ENCODE measurements at places on chromosomes 6 and 20.

- no peak for DNase-seq
Measured at GRCh38 chr20:38242848-38243708, 17.5 kb downstream of the KIAA1755 start.

DNA sequence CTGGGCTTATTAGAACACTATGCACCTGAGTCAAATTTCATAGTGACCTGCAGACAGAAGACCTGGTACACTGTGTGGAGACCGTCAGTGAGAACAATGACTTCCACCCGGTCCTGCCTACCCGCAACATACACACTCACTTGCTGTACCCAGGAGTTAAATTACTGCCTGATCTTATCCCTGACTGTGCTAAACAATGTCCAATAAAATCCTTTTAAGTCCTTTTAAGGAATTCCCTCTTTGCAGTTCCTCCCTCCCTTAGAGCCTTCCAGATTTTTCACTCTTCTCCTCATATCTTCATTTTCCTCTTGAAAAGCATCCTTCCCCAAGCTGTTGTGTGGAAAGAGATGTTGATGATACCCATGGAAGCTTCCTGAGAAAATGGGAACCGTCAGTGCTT is 3.4 kb upstream of the KCNG1 start:
- no peak for DNase-seq

- DNase-seq, result no peak
Measured at GRCh38 chr20:56202493-56203077, 45.9 kb upstream of the MC3R start.

DNA sequence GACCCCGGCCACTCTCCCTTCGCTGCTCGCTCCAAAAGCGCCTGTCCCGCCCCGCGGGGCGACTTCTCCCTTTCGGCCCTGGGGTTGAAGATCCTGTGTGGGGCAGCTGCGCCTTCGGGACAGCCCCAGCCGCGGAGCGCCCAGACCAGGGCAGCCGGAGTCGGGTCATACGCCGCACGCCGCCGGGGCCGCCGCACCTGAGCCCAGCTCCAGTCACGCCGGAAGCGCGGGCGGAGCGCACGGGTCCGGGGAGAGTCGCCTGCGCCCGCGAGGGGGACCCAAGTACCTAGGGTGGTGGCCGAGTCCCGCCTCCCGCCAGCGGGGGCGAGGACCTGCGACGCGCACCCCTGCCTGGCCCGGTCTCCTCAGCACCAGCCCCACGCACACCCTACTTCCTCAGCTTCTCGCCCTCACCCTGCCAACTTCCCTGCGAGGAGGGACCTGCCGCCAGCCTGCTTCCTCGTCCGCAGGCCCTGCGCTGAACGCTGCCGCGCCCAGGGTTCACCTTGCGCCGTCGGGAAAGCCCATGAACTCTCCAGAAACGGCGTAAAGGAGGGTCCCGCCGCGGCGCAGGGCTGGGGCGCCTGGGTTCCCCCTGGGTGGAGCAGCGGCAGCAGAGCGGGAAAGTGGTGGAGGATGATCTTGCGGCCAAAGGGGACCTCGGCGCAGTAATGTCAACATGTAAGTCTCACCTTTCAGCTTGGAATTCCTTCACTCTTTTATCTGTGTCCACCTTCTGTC is at the start of gene ADGRG6:
TSS of gene ADGRG6 (plus strand) at position 357 of the 741 bp plus-strand sequence. CDS start at position 680, 323 bp downstream.
- no peak for DNase-seq

GRCh38 chr6:106187424-106187982 is 101.4 kb downstream of the PRDM1 start:
- DNase-seq, result no peak

GRCh38 chr6:33950891-33951889 is 147.4 kb upstream of the MLN start:
- no peak for DNase-seq

DNA sequence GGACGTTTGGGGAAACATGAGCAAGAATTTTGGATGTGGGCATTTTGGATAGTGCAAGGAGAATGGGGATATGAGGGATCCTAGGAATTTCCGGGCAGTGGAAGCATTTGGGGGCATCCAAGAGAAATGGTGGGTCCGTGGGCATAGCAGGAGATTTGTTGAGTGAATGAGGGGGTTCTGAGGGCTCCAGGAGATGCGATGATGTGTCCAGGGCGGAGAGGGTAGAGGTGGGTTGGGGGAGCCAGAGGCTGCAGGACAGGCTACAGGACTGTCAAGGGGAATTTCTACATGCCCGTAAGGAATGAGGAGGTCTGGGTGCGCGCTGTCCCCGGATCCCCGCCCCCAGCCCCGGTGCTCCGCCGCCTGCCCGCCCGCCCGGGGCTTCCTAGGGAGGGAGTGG is 364 bp downstream of the FRS3 start:
- no peak for DNase-seq

DNA sequence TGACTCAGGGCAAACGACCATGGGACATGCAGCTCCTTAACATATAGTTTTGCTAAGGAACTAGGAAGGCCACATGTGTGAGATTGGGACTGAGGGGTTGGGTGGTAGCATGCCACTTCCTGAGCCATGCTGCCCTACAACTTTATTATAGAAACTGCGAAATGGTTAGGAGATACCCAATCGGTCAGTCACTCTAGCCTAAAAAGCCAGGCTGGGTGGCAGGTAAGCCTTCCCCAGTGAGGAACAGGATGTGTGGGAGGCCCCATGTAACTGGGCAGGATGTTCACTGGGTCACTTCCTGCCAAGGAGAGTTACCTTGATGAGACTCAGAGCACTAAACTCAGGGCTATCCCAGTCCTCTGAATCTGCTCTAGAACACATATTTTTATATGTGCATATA is 123.5 kb downstream of the MAP3K7 start:
- DNase-seq, result no peak

- no peak for DNase-seq
Measured at GRCh38 chr6:145863988-145864616, 49.5 kb upstream of the FBXO30 start.

- DNase-seq, result no peak
Measured at GRCh38 chr20:34495916-34496315, 20.3 kb upstream of the DYNLRB1 start.

- DNase-seq, result no peak
Measured at GRCh38 chr6:128446497-128446896, 73.9 kb downstream of the PTPRK start.

DNA sequence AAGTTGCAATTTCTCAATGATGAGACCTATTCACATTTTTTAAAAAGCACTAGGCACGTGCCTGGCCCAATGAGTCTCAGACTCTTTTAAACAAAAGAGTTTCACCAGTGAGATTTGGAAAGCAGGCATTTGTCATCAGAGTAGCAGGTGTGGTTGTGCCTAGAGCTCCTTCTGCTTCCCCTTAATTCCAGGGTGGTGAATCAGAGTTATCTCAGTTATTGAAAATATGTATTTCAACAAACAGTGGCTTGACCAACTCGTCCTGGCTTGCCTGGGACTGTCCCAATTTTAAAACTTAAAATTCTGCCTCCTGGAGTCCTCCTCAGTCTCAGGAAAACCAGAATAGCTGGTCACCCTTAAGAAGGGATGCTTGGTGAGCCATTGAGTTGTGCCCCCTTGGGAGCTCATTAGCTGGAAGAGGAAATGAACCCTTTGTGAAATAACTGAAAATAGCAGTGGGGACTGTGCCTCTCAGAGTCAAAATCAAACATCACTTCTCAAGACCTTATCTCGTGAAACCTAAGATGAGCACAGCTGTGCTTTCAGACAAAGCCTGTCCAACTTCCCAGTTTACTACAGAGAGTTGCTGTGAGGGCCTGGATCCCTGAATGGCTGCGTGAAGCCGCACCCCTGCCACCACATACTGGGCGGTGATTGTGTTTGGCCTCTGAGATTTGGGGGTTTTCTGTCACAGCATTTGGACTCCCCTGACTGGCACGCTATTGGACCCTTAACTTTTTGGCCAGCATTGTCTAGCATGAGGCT is 116.3 kb downstream of the ANKRD60 start:
- DNase-seq, result no peak

DNA sequence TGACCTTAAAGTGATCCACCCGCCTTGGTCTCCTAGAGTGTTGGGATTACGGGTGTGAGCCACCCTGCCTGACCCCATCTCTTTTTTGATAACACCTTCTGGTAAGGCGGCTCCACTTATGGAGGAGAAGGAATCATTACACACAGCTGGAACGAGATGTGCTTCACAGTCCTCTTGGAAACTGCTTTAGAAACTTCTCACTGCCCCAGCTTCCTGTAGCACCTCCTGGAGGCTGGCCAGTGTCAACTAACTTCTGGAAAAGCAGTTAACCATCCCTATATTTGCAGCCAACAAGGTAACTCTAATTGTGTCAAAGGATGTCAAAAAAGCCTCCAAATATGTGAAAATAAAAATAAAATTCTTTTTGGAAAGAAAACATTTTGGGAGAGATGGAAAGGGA is 48.8 kb upstream of the BCLAF1 start:
- no peak for DNase-seq

DNA sequence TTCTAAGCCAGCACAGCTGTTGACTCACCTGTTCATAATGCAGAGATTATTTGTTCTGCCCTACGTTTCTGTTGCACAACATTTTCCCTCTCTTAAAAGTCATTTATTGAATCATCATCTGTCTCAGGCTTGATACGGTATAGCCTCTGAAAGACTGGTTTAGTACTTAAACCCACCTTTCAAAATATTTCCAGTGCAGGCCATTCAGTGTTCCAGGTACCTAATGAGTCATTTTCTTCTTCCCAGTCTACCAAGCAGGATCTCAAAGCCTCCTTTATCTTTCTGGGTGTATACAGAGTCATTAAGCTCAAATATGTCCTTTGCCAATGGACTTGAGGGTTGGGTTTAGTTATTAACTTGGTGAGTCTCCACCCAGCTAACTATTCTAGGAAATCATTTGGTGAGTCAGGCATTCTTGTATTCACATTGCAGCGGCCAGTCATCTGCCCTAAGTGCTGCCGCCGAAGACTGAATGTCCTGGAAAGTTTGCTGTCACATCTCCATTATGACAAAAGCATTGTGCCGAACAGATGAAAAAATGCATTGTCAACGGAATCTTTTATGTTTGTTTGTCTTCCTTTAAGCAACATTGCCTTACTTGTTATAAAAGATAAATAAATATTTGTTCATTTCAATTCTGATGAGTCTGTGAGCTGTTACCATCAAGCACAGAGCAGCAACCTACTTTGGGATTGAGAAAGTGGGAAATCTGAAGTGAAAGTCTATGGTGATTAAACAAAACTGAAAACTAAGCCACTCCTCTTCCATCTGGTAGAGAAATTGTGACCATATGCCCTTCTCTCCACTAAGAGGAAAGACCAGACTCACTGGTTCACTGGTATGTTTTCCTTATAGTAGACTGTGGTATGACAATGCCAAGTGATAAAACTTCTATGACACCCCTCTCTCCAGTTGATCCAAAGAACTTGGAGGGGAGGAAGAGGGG is 14.3 kb upstream of the FAM135A start:
- DNase-seq, result no peak

DNA sequence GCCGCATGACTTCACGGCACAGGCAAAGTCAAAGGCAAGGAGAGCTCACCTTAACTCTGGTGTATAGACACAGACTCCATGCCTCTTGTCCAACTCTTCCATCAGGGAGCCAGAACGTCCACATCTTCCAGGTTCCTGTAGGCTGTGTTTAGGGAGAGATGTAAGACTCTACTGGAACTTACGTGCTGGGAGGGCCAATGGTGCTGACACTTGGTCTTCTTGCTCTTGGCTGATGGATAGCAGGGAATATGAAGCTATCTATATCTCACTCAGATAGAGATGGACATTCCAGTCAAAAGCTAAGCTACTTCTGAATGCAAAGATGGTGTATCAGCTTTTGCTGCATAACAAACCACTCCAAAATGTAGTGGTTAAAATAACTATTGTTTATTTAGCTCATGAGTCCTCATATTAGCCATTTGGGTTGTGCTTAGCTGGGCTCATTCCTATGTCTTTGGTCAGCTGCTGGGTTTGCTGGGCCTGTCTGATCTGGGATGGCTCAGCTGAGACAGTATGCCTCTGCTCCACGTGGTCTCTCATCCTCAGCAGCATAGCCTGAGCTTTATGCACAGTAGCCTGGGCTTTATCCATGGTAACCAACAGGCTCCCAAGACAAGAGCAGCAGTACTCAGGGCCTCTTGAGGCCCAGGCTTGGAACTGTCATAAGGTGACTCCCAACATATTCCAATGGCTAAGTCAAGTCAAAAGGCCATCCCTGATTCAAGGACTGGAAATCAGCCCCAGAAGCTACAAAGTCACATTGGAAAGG is 111.6 kb downstream of the SNX5 start:
- DNase-seq, result no peak

DNA sequence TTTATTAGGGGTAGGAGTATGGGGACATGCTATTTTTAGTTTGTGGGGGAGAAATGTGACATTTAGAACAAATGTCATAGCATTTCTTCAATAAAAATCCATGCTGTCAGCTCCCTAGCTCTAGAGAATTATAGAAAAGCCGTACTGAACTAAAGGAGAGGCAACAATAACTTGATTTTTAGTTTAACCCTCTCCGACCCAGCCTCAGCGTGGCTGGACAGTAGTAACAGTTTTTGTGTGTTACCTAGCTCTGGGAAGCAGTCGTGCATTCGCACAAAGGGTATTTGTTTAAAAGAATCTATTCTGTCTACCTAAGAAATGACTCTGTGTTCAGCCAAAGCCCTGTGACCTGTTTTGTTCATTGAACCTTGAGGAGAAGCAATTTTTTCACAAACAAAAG is 442.4 kb upstream of the SOX4 start:
- no peak for DNase-seq

DNA sequence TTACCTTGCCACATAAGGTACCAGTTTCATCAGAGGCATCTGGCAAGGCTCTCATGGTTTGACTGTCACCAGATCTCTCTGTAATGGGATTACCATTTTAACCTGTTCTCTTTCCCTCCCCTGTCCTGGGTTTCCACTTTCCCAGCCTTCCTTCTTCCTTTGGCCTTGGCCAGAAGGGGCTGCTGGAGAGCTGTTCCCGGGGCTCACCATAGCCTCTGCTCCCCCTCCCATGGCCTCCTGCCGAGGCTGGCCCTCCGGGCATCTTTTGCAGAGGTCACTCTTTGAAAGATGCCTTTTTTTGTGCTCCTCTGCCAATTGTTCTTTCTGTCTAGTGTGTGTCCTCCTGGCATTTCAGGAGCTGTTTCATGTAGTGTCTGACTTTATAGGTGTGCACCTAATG is 100.7 kb upstream of the SCP2D1 start:
- no peak for DNase-seq

- no peak for DNase-seq
Measured at GRCh38 chr6:108661430-108661829, 100.7 kb downstream of the FOXO3 start.

DNA sequence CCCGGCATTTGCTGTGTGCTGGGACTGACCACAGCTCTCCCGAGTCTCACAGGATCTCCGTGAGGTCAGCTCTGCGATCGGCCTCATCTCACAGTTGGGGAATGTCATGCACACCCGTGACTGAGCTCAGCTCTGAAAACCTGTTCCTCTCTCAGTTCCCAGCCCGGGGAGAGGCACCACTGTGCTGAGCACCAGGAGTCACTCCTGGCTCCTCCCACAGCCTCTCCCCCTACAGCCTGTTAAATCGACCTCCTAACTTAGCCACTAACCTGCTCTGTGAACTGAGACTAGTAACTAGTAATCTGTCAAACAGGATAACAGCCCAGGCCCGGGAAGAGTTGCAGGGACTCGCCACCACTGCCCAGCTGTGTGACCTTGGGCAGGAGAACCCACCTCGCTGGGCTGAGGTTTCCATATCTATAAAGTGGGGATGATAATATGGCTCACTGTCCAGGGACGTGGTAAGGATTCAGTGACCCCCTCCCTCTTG is 20.1 kb upstream of the NOL4L start:
- DNase-seq, result no peak

Data from omental fat pad (tissue), 4 donors.